AG09309 (cell line): ENCODE measurements at places on chromosomes 1 and 21.

DNA sequence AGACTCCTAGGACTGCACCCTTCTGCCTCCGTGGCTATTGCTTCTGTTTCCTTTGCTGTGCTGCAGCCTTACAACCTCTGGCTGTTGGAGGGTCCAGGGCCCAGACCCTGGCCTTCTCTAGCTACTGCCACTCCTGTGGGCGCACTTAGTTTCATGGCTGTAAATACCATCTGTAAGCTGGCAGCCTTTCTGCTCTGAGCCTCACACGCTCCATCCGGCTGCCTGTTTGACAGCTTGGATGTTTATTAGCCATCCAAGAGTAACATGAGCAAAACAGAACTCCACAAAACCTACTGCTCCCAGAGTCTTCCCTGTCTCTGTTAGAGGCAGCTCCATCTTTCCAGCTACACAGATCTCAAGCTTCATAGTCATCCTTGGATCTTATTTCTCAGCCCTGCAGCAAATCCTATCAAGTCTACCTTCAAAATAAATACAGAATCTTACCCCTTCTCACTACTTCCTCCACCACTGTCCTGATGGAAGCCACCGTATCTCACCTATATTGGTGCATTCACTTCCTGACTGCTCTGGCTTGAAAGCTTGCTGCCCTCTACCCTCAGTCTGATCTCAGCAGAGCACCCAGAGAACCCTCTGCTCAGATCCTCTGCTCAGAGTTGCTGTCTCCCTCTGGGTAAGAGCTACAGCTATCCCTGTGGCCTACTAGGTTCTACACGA, 19.1 kb downstream of the SLC25A33 start:
- DNase-seq = no peak

GRCh38 chr1:217188280-217189237, 442.3 kb downstream of the GPATCH2 start:
- no peak for DNase-seq

- no peak for DNase-seq
These were observed 46.8 kb upstream of the RCC2 start for GRCh38 chr1:17486242-17486641.

DNA sequence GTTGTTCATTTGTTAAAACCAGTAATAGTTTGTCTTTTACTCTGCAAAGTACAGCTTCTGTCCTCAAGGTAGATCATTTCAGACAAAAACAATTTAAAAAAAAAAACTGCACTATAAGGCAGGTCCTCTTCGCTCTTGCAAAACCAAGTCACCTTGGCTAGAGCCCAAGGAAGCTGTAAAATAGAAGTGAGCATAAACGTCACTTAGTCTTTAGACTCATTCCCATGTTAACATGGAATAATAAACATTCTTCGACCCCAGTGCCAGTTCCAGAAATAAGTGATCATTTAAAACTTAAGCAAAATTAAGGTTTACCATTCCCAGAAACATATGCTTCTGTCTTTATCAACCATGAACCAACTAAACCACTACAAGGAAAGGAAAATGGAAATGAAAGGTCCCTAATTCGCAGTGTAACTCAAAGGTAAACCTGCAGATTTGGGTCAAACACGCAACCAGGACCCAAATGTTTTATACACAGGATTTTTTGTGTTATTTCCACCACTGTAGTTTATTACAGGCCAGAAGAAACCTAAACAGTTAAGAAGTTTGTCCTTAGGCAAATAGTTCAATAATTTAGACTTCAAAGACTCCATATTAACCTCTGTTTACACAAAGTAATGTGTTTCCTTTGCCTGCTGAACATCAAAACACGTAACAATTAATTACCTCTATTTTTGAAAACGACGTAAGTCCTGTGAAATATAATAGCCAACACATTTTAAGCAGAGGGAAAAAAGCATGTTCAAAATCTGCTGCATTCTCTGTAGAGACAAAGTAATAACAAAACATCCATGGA, 54.6 kb downstream of the TGFBR3 start:
- no peak for DNase-seq

DNA sequence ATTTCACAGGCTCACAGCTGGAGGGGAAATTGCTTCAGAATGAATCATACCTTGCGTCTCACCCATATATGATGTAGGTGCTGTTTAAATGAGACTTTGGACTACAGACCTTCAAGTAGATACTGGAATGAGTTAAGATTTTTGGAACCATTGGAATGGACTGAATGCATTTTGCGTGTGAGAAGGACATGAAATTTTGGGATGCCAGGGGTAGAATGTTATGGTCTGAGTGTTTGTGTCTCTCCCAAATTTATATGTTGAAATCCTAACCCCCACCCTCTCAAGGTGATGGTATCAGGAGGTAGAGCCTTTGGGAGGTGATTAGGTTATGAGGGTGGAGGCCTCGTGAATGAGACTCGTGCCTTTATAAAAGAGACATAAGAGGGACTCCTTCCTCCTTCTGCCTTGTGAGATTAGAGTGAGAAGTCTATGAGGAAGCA, 41.4 kb downstream of the KCNK1 start:
- DNase-seq = no peak

DNA sequence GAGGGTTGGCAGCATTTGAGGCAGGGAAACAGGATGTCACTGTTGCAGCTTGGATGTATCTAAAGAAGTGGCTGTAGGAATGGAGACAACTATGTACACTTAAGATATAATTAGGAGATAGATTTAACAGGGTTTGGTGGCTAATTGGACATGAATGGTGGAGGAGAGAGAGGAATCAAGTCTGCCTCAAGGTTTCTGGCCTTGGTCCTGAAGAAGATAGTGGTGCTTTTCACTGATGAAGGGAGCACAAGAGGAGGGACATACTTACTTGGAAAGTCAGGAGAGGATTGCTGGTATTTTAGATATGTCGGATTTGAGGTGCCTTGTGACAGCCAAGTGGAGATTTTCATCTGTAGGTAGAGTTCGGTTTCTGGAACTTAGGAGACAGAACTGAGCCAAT, 123.9 kb downstream of the ST6GALNAC3 start:
- DNase-seq = no peak

DNA sequence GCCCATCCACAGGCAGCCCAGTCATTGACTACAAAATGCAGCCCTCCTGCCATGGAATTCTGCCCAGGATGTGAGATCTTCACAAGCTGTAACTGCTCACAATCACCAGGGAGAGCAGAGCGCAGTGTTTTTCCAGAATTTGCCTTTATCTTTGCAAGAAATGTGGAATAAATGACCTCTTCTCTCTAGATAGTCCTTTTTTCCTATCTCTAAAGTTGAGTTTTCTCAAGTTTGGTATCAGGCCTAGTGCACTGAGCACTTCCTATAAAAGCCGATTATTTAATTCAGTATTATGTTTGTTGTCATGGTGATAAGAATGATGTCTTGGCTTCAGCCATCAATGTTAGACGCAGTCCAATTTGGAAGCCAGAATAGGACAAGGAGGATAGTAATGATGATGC, 246.9 kb upstream of the IRF2BP2 start:
- no peak for DNase-seq

- no peak for DNase-seq
These were observed 79.7 kb upstream of the EFHD2 start for GRCh38 chr1:15330028-15330427.

DNA sequence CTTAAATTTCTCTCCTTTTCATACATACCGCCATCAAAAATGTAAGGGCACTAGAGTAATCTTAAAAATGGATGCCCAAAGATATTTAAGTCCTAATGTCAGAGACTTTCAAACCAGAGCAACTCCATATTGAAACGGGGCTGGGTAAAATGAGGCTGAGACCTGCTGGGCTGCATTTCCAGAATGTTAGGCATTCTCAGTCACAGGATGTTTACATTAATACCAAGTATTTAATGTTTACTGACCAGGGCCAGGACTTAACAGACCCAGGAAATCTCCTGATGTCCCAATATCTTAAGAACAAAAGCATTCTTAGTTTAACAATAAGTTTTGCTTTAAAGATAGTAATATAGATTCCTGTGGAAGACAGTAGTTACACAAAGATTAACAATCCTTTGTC, 563.9 kb upstream of the BEND5 start:
- no peak for DNase-seq
